CD8-positive, alpha-beta memory T cell (primary cell): ENCODE measurements at places on chromosomes 4 and X. TPM values are rescaled to one million over a fixed set of nuclear protein-coding genes. Genes with fewer than 3 reads are reported as not detected.

- H3K4me3 ChIP-seq, result no peak overlapping the region
- DNase-seq, result no peak
- H3K4me1 ChIP-seq, result no peaks in the 10 kb centered on the region
- no peaks in the 10 kb centered on the region for H3K36me3 ChIP-seq
- no peaks in the 10 kb centered on the region for H3K27me3 ChIP-seq
These were observed 27.9 kb upstream of the ZCCHC12 start for GRCh38 chrX:118795528-118796280.

DNA sequence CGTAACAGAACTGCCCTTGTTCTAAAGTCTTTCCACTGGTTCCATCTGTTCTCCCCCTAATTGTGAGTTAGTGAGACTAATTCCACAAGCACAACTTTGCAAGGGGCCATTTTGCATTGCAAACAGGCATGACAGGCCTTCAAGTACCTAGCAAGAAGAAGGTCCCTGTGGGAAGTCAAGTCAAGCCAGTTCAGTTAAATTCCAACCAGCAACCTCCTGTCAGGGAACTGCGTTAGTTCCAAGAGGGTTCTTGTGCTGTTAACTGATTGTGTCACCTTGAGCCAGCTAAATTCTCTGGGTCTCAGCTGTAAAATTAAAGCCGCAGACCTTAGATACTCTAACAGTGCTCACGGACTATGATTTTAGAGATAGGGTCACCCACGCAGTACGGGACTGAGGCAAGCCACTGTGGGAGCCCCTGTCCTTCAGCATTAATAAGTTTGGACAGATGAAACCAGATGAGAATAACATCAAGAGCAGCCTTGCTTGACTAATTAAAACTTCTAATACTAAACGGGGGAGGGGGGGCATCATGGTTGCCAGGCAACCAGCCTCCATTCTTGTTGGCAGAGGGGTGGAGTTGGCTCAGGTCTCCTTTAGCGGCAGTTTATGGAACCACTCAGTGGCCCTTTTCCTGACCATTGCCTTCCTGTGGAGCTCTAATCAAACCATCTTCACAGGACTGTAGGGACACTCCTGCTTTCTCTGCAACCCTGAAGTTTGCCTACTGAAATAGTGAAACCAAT lies 24.1 kb upstream of the TMEM150C start:
- H3K27me3 ChIP-seq, result peaks cover 4% of the 10 kb centered on the region
- no peaks in the 10 kb centered on the region for H3K36me3 ChIP-seq
- no peak for DNase-seq

DNA sequence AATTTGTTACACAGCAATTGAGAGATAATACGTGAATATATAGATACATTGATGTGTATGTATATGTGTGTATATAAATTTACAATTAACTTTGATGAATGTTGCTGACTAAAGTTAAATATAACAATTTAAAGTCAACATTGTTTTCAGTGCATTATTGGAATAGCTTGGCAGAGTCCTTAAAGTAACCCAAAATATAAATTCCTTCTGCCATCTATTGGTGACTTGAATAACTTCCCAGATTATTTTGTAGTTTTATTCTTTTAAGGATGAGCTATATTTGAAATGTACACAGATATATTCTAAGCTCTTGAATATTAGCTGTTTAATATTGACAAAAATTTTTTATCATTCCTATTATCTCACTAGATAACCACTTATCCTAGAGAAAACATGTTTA lies 298.2 kb upstream of the FSTL5 start:
- no peak overlapping the region for H3K27ac ChIP-seq
- no peaks in the 10 kb centered on the region for H3K27me3 ChIP-seq
- H3K4me1 ChIP-seq, result no peaks in the 10 kb centered on the region
- H3K4me3 ChIP-seq, result no peak overlapping the region

DNA sequence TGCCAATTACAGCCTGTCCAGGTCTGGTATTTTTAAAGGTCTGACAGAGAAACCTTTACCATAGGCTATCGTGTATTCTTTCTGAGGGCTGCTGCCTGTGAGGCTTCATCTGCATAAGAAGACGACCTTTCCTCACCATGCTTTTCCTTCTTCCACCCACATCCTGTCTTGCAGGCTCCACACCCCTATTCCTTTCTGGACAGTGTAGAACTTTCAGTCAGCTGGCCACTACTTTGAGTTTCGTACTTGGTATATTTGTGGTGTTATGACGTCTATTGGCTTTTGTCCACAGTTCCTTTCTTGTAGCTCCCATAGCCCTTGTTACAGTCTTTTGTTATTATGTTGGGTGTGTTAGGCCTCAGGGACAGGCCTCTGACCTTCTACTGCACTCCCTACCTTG lies 311.4 kb downstream of the RAPGEF2 start:
- no peaks in the 10 kb centered on the region for H3K27me3 ChIP-seq
- no peaks in the 10 kb centered on the region for H3K4me1 ChIP-seq
- no peak overlapping the region for H3K4me3 ChIP-seq
- no peaks in the 10 kb centered on the region for H3K36me3 ChIP-seq
- H3K27ac ChIP-seq, result no peak overlapping the region

Gene PRKG2
- total RNA-seq, result 0.58 TPM

Gene SPON2
- total RNA-seq, result 2.7 TPM
